ENCODE measurements at places on chromosomes 16 and 17.
A peak's percentile ranks its signal among the peaks of the same experiment; 100 is the strongest.

- no peak for DNase-seq
These were observed 51.8 kb upstream of the ENDOV start for GRCh38 chr17:80363120-80363515.

GRCh38 chr17:80561541-80562114, 17.0 kb downstream of the RPTOR start:
- no peak for DNase-seq

- DNase-seq = no peak
These were observed 17.5 kb upstream of the SPNS2 start for GRCh38 chr17:4480929-4481898.

- no peak for DNase-seq
These were observed 787.9 kb upstream of the EEF2KMT start for GRCh38 chr16:5885521-5885920.

GRCh38 chr17:41211845-41212466, 14.5 kb upstream of the KRTAP9-2 start:
- no peak for DNase-seq

DNA sequence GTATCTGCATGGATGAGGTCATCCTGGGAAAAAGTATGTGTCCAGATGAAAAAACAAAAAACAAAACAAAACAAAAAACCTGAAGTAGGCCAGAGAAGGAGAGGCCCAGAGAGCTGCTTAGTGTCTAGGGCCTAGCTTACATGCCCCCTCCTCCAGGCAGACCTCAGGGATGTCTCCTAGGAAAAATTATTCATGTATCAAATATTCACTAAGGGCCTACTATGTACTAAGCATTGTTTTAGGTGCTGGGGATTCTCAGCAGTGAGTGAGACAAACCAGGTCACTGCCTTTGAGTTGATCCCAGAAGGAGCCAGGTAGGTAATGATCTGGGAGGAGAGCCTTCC, 49.5 kb downstream of the IRX6 start:
- no peak for DNase-seq

DNA sequence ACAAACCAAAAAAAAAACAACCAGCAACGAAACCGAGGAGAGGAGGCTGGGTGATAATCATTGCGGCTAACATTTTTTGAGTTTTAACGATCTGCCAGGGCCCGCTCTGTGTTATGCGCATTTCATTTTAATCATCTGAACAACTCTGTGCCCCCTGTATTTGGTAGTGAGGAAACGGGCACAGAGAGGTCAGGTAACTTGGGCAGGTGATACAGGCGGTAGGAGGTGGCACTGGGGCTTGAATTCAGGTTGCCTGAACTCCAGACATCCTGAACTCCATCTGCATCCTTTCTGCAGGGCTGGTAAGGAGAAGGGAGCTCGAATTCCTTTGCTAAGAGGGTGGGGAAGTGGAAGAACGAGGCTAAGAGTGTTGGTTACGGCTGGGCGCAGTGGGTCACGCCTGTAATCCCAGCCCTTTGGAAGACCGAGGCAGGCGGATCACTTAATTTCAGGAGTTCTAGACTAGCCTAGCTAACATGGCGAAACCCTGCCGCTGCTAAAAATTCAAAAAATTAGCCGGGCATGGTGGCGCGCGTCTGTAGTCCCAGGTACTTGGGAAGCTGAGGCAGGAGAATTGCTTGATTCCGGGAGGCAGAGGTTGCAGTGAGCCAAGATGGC, 1.1 kb downstream of the CLUAP1 start:
- DNase-seq = no peak

- no peak for DNase-seq
These were observed 5.5 kb downstream of the MRPL28 start for GRCh38 chr16:364595-365491.

DNA sequence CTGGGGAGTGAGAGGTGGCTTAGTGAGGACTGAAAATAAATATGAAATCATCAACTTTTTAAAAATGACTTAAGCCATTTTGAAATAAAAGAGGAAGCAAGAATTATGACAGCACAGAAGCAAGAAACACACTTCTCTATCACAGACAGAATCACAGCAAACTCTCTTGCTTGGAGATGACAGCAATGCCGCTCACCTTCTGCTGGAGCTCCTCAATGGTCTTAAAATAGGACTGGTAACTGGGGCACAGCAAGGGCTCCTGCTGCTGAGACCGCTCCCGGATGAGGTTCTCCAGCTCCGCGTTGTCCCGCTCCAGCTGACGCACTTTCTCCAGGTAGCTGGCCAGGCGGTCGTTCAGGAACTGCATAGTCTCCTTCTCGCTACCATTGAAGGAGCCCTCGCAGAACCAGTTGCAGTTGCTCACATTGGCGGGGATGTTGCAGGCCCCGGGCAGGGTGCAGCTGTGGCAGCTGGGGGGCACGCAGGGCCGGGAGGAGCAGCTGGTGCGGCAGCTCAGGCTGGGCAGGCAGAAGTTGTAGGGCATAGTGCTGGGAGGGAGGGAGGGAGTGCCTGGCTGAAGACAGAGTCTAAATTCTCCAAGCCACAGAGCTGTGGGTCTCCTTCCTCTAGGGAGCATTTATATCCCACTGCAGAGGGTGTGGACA, at the start of gene KRT31:
KRT31 (minus strand) TSS at position 613 of the 665 bp plus-strand sequence; CDS start at position 544, 69 bp downstream.
- DNase-seq = no peak

DNA sequence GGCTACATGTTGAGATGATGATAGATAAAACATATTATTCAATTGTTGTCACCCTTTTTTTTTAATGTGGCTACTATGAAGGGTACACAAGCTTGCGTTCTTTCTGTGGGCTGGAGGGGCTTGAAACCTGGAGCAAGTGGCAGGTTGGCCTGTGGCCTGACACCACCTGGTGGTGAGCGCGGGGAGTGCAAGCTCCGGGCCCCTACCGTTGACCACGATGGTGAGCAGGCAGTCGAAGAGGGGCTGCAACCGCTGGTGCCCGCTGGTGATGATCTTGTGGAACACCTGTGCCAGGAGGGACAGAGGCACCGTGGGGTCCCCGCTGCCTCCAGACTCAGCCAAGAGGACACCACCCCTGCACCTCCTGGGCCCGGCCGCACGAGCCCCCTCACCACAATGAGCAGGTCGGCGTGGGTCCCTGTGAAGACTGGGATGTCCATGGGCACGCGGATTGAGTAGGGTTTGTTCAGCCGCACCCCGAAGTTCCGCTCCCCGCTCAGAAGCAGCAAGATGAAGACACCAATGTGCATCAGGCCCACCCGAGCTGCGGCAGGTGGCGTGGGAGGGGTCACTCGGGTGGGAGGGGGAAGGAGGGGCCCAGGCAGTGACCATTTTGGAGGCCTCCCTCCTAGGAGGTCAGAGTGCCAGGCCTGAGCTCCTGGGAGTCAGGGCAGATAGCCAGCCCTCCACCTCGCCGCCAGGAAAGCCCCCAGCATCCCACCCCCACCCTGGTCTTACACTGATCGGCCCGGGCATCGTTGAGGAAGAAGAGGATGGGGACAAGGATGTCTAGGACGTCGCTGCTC, 14.4 kb downstream of the HID1 start:
- peak; percentile 85 for DNase-seq

DNA sequence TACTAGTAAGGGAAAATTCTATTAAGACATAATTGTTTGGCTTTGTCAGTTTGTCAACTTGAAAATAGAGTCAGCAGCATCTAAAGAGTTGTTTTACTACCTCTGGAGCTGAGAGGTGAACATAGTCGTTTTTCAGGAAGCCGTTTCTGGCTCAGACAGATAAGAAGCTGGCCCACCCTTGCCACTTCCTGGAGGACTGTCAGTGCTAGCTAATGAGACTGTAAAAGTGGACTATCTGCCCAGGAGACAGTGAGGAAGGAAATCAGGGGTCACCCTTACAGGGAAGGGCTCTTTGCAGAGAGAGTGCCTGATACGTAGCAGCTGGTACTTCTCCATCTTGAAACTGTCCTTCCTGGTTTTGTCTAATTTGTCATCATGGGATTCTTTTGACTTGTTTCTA, 328.7 kb downstream of the WWOX start:
- no peak for DNase-seq

GRCh38 chr17:56638591-56639051, 45.1 kb downstream of the NOG start:
- no peak for DNase-seq

DNA sequence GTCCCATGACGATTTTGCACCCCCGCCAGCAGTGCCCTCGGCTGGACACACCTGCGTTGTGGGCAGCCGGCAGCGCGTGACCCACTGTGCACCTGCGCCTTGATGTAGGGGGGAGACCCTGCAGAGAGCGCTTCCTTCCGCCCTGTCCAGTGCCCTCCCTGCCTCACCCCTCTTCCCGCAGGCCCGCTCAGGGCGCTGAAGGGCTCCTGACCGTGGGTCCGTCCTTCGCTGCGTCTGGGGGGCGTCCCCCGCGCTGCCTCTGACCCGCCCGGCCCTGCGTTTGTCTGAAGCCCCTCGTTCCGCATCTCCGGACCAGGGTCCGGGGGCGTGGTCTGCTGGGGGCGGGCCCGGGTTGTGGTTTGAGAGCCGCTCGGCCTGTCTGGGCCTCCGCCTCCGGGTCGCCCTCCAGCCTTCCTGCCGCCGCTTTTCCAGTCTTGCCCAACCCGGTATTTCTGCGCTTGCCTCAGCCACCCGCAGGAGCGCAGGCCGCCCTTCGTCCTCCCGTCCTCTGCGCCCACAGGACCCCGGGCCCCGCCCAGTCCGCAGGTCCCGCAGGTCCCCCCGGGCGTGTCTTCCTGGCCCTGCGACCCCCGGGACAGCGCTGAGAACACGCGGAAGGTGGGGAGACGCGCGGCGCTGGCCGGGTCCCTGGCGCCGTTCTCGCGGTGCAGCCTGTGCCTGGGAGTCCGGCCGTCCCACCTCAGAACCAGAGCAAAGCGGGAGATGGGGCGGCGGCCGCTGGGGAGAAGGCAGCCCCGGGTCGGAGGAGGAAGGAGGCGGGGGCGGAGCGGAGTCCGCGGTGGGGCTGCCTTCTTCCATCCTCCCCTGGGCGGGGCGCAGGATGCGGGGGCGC, 4.0 kb upstream of the IL17C start:
- peak; percentile 25 for DNase-seq

GRCh38 chr17:59838052-59838916, 54.5 kb downstream of the TUBD1 start:
- no peak for DNase-seq

- DNase-seq = no peak
These were observed 9.1 kb downstream of the FOXJ1 start for GRCh38 chr17:76131692-76132573.

DNA sequence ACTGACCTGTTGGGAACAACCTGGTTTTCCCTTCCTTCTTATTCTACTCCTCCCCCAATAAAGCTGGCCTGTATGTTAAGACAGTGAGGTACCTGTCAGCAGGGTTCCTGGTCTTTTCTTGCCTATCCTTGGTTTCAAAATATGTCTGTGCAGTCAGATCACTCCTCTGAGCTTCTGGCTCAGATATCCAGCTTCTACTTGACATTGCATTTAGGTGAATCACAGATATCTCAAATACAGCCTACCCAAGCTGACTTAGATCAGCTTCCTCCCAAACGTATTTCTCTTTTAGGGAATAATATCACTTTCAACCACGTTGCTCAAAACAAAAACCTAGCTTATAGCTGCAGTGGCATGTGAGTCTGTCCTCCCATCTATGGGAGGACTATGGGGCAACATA, 48.7 kb downstream of the TEX14 start:
- DNase-seq = no peak

DNA sequence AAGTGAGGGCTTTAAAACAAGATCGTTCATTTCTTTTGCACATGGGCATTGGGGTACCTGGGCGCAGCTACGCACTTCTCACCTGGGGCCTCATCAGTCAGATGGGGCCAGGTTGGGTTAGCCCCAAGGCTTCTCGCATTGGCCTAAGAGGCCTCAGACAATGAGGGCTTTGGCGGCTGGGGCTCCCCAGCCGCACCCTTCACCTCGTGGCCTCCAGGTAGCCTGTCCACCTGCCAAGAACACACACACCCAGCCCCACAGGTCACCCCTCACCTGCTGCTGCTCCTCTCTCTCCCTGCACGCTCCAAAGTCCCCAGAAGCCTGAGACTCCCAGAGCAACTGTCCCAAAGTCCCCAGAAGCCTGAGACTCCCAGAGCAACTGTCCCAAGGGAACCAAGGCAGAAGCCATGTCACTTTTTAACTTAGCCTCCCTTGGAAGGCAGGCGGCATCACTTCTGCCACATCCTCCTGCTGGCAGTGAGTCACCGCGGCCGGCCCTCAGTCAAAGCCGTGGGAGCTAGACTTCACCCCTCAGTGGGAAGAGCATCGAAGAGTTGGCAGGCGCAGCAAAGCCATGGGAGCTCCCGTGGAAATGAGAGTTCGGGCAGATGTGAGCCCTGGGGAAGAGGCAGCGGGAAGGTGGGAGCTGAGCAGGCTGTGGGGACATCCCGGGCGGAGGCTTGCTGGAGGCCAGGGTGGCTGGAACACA, 78.9 kb upstream of the PLCG2 start:
- no peak for DNase-seq

- no peak for DNase-seq
These were observed 7.9 kb downstream of the SLC12A3 start for GRCh38 chr16:56872863-56873391.

DNA sequence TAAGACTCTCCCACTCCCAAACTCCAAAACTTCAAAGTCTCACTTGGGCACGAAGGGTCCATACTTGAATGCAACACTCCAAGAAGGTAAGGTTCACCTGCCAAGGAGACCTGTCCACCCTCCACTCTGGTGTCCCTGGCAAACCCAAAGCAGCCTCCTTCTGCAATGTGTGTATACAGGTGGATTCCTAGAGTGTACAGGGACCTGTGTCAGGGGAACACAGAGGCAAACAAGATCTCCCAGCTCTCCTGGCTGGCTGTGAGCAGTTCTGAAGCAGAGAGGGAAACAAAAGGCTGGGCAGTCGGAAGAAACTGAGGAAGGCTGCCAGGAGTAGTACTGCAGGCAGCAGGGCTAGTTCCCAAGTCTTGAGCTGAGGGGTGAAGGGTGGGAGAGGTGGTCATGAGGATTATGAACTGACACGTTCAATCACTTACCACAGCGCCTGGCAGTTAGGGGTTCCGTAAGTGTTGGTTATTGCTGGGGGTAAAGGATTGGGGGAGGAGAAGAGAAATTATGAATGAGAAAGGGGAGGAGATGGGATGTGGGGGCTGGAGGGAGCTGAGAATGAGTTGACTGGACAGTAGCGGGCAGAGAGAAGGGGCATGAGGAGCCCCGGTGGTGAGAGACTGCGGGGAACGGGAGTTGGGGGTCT, 795 bp downstream of the KCTD13 start:
- no peak for DNase-seq

- no peak for DNase-seq
These were observed 69.1 kb downstream of the PRKCA start for GRCh38 chr17:66371561-66371960.

DNA sequence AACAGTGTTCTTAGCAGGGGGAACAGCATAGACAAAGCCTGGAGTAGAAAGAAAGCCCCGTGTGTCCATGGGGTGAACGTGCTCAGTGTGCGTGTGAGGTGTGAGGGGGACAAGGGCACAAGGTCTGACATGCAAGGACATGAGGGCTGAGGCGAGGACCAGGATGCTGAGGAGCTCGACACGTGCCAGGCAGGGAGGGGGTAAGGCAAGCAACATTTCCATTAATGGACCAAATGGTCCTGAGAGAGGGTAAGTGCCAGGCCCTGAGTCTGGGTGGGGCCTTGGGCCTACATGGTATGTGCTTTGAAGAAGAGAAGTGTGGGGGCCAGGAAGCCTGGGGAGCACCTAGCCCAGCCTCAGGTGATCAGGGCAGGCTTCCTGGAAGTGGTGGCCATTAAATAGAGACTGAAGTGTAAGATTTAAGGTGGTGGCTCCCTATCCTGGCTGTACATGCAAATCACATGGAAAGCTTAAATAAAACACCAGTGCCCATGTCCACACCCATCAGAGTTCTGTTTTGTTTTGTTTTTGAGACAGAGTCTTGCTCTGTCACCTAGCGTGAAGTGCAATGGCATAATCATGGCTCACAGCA, 29.3 kb downstream of the ADCY7 start:
- DNase-seq = no peak
